CD4-positive, alpha-beta T cell treated with Interleukin-1 beta for 1 hour (primary cell): ENCODE measurements at places on chromosomes 16 and 17.

GRCh38 chr16:85561248-85562092 lies 51.7 kb upstream of the GSE1 start:
- no peak for DNase-seq

DNA sequence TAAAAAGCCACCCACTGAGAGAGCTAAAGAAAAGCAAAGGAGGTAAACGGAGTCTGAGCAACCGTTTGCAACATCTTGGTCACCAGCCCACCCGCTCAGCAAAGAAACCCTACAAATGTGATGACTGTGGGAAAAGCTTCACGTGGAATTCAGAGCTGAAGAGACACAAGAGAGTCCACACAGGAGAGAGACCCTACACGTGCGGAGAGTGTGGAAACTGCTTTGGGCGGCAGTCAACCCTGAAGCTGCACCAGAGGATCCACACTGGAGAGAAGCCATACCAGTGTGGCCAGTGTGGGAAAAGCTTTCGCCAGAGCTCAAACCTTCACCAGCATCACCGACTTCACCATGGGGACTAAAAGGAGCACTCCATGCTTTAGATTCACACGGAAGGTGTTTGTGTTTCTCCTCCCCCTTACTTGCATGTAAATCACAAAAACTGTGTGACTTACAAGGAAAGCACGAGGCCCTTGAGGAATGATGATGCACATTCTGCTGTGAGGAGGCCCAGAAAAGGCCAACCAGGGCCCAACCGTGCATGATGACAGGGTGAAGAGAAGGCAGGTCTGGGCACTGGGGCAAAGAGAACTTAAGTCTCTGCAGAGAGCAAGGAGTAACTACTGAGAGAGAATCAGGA lies 7.7 kb downstream of the ZNF174 start:
- DNase-seq: no peak

DNA sequence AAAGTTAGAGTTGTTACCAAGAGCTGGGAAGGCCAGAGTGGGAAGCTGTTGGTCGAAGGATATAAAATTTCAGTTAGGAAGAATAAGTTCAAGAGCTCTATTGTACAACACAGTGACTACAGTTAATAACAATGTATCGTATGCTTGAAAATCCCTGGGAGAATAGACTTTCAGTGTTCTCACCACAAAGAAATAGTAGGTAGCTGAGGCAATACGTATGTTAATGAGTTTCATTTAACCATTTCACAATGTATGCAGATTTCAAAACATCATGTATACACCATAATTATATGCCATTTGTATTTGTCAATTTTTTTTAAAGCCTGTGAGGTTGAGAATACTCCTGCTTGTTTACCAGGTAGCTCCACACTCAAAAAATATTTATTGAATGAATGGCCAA lies 41.5 kb upstream of the MYOCD start:
- no peak for DNase-seq

DNA sequence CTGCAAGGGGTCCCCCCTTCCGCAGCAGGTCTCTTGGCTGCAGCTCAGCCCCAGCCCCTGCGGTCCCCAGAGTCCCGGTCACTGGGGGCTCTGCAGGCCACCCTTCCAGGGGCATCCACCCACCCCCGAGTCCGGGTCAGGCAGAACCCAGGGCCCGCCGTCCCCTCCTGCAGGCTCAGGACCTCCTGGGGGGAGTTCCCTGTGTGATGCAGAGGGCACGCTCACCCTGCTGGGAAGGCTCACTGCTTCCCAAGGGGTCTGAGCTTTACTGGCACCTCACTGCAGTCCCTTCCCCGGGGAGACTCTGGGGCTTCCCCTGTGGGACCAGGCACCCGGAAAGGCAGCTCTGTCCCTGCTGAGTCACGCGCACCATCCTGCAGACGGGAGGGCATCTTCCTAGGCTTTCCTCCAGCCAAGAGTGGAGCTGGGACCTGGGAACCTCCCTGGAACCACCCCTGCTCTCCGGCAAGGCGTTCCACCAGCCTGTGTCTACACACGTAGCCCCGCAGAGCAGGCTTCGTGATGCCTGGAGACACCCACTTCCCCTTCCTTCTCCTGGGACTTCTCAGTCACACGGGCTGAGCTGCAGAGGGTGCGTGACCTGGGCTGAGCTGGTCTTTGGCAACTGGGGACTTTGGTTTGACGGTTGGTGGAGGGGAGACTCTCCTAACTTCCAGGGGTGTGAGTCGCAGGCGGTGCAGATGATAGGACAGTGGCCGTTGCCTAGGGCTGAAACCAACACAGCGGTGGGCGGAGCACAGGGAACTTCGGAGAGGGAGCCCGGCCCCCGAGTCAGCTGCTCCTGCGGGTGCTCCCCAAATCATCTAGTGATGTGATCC lies 23.4 kb downstream of the SLC25A10 start:
- DNase-seq: no peak

GRCh38 chr17:57895382-57896060 lies 45.7 kb upstream of the MRPS23 start:
- no peak for DNase-seq

- DNase-seq: no peak
These were observed 8.1 kb downstream of the FTO start for GRCh38 chr16:53712065-53712464.

GRCh38 chr17:30021708-30022317 lies 80.4 kb downstream of the EFCAB5 start:
- DNase-seq: peak; percentile 50

DNA sequence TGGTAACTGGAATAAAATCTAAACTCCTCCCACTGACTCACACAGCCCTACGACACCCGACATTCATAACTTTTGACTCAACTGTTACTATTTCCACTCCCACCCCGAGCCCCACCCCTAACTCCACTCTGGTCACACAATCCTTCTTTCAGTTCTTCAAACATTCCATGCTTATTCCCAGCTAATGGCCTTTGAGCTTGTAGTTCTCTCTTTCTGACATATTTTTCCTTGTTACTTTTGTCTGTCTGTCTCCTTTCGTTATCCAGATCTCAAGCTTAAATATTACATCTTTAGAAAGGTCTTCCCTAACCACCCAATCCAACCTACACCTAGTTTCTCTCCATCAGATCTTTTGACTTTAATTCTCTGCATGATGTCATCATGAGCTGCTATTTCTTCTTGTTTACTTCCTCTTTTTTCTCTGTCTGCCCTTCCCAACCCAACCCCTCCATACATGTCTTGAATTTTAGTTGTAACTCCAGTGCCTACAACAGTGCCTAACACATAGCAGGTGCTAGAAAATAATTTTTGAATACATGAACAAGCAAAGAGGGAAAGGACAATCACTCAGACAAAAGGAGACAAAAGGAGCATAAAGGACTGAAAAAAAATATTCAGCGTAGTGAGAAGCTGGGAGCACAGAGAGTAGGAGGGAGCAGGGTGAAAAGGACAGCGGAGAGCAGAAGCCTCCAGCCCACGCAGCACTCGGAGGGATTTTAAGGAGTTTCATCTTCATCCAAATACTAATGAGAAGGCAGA lies 65.2 kb upstream of the SMIM36 start:
- DNase-seq: no peak

DNA sequence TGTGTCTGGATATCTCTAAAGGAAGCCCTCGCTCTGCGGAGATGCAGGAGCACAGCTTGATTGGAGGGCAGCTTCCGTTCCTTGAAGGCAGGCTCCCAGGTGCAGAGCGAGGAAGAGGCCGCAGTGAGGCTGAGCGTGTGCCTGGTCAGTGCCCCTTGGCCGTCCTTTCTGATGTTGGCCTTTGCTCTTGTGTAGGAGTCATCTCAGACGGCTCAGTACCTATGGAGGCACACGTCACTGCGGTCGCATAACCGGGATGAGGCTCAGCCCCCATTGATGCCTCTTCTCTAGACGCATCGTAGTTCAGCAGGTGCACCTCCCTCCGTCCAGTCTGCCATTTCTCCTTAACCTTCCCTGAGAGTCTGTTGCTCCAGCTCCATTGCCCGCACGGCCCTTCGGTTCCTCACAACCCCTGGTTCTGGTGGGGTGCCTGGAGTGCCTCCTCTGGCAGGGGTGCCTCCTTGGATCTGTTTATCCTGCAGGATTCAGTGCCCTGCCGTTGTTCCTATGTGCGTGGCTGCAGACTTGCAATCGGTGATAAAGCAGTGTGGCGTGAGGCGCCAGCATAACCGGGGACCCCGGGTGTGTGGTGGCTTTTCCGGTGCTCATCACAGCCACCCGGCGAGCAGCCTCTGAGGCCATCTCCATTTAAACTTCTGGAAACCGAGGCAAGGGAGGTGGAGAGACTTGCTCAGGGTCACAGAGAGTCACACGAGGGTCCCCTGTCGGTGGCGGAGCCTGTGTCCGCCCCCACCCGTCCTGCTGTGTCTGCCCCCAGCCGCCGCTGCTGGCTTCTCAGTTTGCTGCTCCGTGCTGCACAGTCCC lies 188.8 kb upstream of the CHMP6 start:
- no peak for DNase-seq

DNA sequence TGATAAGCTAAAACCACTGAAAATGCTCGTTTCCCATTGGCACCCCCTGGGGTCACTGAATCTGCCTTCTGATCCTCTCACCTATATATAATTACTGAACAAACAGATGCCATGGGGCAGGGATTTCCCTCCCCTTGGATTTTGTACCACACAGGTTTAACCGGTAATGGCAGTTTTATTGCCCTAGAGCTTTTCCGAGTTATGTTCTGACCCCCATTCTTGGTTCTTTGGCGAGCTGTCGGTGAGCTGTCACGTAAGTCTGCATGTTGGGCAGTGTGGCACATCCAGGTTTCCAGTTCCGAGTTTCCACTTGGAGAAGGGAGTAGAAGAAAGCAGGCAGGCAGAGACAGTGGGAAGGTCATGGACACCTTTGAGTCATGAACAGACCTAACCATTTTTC lies 7.1 kb downstream of the TMEM97 start:
- no peak for DNase-seq
